ENCODE measurements at places on chromosomes 1 and 21.

GRCh38 chr1:164716992-164717703 lies 158.2 kb downstream of the PBX1 start:
- DNase-seq: no peak

DNA sequence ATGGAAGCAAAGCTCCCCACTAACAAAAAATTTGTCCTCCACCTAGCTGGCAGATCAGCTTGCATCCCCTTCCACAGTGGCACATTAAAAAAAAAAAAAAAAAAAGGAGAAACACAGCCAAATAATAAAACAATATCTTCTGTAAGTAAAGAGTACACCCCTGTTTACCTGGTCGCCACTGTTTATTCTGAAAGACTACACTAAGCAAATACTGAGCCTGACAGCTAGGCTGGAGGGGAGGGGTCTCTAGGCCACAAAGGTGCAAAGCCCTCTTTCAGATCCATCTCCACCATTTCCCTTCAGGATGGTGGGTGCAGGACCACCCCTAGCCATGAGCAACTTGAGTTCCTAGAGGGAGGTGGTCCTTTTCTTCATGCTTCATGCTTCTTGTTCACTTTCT lies 22.8 kb upstream of the SLC45A3 start:
- DNase-seq: no peak

- DNase-seq: no peak
Observed at GRCh38 chr21:38295997-38296764, 39.4 kb downstream of the KCNJ15 start.

DNA sequence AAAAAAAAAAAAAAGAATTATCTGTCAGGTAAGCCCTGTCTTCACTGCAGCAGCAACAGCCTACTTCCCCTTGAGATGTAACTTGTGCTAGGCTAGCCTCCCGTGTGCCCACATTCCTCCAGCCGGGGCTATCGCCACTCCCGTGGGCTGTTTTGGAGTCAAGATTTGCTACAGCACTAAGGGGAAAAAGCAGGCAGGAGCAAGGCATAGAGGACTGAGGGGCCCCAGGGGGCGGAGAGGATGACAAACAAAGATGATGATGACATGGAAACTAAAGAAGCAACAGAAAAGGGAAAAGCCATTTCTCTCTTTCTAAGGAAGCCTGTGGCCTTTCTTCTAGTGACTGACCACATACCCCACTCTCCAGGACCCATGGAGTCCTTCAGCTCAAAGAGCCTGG lies 1.9 kb downstream of the TNFAIP8L2 start:
- no peak for DNase-seq

DNA sequence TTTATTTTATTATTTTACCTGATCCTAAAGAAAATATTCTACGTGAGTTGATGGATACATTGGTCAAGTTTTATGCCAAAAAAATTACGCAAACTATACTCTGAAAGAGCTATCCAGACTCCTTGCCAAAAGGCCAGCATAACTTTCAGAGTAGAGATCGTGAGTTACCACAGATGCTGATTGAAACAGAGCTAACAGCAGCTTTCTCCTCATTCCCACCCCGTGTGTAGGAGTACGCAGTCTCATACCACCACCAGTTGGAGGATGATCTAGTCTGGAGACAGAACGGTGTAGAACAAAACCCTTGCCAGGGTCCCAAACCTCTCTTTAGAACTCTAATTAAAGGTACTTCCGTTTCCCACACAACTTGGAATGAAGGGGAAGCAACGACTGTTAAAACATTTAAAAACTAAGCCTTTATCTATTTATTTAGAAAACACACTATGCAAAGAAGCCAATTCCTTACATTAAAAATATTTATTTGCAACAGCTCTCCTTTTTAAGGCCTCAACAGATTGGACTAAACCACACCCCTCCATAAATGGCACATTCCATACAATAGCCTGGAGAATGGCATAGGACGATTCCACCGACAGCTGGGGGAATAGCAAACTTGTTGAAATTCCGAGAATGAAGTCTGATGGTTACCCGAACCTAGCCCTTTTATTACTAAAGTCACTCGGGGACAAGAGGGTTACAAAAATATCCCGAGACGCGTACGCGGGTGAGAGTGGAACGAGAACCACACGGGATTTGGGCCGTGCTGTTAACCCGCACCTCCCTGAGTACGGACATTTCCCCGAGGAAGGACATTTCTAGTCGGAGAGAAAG lies 1.4 kb downstream of the NUCKS1 start:
- peak; percentile 61 for DNase-seq

- DNase-seq: no peak
Observed at GRCh38 chr1:9258629-9259028, 24.1 kb downstream of the H6PD start.

DNA sequence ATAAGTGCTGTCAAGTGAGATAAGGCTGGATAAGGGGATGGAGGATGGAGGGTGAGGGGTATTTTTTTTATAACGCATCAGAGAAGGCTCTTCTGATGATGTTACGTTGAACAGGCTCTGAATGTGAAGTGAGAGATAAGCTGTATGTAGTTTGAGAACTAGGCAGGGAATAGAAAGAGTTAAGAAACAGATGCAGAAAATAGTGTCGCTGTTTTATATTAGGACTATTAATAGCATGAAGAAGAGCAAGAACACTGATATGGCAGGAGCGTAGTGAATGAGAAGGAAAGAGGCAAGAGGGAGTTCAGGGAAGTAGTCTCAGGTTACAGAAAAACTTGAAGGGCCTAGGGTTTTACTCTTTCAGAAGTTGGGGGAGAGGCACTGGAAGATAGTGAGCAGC lies 59.8 kb downstream of the GPR88 start:
- no peak for DNase-seq

DNA sequence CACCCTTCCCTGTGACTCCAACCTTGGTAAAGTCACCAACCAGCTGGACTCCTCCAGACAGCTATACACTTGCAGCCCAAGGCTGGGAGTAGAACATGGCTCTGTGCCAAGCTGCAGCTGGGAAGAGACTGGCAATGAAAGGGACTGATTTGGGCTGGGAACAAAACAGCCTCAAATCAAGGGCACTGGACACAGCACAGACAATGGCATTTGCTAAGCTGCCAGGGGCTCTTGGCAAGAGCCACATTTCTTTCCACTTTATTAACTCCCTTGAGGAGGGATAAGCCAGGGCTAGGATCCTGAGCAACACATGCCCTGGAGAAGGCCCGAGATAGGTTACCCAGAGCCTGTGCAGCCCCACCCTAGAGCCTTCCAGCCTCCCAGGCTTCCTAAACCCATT lies 12.0 kb downstream of the SYT11 start:
- peak; percentile 14 for DNase-seq

DNA sequence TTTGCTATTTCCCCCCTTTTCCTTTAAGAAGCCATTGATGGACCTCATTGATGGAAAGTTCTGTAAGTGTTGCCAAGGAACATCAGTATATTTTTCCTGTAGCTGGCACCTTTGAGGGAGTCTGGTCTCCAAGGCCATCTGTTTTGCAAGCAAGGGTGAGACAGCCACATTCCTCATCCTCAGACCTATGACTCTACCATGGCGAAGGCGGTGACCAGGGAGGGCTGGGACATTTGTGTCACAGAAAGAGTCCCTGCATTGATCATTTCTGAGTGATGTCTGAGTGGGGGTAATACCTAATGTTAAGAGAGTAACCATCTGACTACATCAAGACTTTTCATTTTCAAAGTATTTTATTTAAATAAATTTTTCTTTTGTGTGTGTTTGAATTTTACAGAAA lies 35.4 kb downstream of the KIAA0040 start:
- no peak for DNase-seq

DNA sequence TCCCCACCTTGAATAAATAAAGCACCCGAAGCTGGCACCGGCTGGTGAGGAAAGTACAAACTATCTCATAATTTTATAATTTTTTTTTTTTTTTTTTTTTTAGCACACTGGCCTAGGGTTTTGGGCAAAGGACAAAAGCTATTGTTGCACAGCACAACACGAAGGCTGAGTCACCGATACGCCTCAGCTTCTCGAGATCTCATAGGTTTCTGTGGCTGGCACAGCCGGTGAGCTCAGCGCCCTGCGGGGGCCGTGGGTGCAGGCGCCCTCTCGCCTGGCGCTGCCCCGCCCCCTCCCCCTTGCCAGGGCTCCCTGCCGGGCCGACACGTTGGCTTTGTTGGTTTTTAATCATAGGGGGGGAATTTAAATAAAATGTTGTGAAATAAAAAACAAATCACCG lies 17.2 kb downstream of the CASZ1 start:
- DNase-seq: peak; percentile 69

DNA sequence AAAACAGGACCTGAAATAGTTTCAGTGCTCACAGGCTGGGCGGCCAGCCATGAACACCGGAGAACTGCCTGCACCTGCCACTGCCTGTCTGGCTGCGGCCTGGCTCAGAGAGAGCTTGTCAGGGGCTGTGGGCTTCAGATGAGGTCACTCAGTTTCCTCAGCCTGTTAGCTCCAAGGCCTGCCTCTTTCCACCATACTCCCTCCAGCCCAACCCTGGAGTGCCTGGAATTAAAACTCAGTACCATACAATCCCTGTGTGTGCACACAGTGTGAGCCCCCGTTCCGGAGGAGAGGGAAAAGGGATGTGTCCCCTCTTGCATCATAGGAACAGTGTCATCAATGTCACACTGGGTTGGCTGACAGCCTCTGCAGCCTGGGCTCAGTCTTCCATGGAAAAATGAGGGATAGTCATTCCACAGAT lies 16.2 kb downstream of the CACNA1S start:
- DNase-seq: peak; percentile 49

- no peak for DNase-seq
Observed at GRCh38 chr1:198734323-198735008, 95.6 kb downstream of the PTPRC start.

- DNase-seq: no peak
Observed at GRCh38 chr1:169849346-169850022, 44.2 kb downstream of the SCYL3 start.

- DNase-seq: no peak
Observed at GRCh38 chr1:15948595-15949452, 27.1 kb downstream of the ZBTB17 start.

- no peak for DNase-seq
Observed at GRCh38 chr1:198122693-198123092, 34.1 kb upstream of the NEK7 start.

All from NCI-H2107 (cell line).